C1 segment of cervical spinal cord (tissue), 14 donors: ENCODE measurements at places on chromosomes 13 and 19.

DNA sequence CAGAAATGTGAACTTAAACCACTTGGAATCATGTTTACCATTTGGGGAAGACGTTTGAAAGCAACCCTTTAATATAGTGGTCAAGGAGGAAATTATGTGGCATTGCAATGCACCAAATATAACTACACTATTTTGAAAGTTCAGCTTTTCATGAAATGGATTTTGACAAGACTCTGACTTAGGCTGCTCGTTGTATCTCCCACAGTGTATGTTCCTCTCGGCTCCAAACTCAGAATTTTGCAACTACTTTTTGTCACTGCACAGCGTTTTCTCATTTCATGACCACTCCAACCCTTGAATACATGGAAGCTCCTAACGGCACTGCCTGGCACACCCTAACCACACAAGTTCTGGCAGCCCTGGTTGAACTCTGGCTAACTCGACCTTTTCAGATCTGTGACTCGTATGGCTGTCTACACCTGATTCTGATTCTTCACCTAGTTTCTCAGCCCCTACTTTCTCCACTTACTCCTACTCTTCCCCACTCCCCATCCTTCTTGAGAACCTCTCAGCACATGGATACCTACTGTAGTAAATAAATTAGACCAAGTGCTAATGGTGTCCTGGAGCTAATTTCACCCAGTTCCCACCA lies 7.0 kb upstream of the POMP start:
- no peak for DNase-seq

DNA sequence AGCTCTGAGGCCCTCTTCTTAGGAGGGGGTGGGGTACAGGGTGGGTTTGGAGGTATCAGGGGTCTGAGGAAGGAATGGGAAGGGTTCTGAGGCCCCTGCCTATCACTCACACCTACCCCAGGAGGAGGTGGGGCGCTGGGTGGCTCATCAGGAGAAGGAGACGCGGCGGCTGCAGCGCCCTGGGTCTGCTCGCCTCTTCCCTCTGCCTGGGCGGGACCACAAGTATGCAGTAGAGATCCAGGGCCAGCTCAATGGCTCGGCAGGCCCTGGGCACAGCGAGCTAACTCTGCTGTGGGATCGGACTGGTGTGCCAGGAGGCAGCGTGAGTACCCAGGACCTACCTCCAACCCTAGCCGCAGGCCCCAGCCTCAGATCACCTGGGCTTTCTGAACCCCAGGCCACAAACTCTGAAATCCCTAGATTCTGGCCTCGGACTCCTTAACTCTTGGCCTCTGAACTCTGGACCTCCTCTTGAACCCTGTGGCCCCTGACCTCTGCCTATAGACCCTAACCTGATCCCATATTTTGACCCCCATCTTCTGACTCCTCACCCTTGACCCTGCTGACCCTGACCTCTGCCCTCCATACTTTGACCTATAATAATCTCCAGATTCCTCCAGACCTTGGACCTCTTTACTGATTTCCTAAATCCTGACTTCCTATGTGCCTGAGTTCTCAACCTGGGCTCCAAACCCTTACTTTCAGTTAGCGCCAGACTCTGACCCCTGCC lies 24.1 kb downstream of the MEGF8 start:
- DNase-seq = no peak

- no peak for DNase-seq
These were observed 1.3 kb upstream of the INTS6 start for GRCh38 chr13:51453959-51454703.

- no peak for DNase-seq
These were observed 19.5 kb upstream of the MAB21L1 start for GRCh38 chr13:35496006-35496405.

GRCh38 chr19:16897856-16898161 lies 9.0 kb downstream of the F2RL3 start:
- no peak for DNase-seq

DNA sequence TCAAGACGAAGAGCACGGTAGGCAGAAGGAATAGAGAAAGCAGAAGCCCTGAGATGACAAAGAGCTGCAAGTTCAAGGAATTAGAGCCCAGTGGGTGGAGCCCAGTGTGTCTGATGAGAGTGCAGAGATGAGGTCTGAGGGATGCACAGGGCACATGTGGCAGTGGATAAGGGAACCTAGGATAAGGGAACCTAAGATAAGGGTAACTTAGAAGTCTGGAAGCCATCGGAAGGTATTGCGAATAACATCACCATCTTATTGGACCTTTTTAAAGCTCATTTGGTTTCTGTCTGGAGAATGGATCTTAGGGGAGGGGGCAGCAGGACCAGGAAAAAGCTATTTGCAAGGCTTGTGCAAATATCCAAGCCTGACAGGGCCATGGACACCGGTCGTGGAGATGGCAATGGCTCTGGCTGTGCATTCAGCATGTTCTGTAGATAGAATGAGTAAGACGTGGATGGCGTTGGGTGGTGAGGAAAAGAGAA lies 1.3 kb downstream of the FPR3 start:
- DNase-seq = no peak

DNA sequence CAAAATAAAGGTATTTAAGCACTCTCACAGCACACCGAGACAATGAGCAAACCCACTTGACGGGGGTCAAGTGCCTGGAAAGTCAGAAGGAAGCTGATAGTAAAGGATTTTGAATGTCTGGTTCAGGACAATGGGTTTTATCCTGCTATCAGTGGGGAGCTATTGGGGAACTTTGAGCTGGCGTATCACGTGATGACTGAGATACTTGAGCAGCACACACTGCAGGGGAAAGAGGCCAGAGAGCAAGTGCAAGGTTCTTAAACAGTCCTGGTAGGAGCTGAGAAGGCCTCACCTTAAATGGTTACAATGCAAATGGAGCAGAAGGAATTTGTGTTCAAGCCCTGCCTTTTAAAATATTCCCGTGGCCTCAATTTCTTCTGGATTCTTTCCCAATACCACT lies 225.3 kb downstream of the LACC1 start:
- DNase-seq = no peak

DNA sequence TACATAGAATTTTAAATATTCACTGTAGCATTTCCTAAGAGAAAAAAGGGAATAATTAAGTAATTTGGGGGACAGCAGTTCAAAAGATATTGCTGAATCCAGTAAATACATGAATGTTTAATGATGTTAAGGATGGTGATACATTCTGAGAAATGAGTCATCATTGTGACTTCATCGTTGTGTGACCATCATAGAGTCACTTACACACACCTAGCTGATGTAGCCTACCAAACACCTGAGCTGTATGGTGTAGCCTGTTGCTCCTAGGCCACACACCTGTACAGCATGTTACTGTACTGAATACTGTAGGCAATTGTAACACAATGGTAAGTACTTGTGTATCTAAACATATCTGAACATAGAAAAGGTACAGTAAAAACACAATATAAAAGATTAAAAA lies 34.8 kb downstream of the ATP7B start:
- DNase-seq = no peak

DNA sequence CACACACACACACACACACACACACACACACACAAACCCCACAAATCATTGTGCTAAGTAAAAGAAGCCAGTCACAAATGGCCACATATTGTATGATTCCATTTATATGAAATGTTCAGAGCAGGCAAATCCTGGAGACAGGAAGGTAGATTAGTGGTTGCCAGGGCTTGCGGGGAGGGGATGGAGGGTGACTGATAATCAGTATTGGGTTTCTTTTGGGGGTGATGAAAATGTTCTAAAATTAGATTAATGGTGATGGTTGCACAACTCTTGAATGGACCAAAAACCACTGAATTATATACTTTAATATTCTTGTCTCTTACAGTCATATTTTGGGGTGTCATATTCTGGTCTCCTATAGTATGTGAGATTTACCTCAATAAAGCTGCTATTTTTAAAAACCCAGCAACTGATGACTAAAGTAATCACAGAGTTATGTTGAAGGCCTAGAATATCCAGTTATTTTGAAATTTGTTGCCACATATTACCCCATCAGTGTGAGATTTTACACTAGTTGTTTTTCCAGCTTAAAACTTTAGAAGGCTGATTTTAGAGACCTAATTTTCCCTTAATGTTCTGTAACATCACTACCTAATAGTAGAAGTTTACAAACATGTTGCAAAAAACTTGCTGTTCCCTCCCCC lies 20.3 kb downstream of the FLT1 start:
- DNase-seq = no peak

DNA sequence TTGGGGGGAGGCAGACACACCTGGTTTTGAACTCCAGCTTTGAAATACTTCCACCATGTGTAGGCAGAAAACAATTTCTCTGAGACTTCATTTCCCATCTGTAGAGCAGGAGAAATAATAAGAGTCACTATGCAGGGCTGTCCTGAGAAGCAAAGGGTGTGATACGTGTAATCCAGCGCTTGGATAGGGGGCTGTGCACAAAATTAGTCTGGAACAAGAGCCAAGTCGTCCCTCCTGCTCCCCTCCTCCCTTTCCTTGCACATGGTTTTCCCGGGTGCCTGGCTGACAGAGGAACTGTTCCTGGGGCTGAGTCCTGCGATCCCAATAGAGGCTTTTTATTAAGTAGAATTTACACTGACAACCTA lies 29.6 kb upstream of the UBE2L5 start:
- DNase-seq = no peak
